ENCODE measurements at places on chromosomes 3 and 15.

- no peak for DNase-seq
Measured at GRCh38 chr3:116863822-116864589, 154.4 kb downstream of the TUSC7 start.

GRCh38 chr3:16147220-16147994 lies 27.1 kb upstream of the GALNT15 start:
- no peak for DNase-seq

DNA sequence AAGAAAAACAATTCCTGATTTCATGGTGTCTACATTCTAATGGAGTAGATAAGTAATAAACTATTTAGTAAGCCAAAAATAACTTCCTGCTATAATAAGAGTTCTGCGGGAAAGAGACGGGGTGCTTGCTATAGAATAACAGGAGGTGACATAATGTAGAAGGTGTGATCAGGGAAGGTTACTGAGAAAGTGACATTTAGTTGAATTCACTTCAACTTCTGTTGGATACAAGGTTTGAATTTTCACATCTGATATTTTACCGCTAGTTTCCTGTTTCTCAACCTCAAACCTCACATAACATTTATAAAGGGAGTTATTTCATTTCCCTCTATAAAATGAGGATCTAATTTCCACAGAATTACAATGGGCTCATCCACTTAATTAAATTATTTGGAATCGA lies 102.3 kb upstream of the GBE1 start:
- no peak for DNase-seq

DNA sequence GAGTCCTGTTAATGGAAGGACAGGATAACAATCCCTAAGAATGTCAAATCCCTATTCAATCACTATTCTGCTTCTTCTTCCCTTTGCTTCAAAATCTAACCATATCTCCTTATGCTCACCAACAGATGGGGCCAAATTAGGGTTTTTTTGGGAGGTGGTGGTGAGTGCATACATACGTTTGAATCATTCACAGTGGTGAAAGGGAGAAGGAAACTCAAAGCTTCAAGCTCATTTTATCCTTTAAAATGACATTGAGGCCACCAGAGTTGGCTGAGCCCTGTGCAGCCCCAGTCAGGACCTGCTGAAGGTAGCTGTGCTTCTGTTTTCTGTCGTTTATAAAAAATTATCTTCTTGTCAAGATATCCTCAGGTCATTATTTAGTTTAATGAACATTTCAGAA lies 607.5 kb upstream of the AGTR1 start:
- no peak for DNase-seq

GRCh38 chr3:193310914-193311723 lies 67.4 kb downstream of the ATP13A5 start:
- DNase-seq, result no peak

Data from stimulated activated CD8-positive, alpha-beta memory T cell treated with anti-CD3 and anti-CD28 coated beads, Interleukin-15, amount 100 ng/mL, for 48 hours (primary cell).